ENCODE measurements at places on chromosomes 1 and 21.

DNA sequence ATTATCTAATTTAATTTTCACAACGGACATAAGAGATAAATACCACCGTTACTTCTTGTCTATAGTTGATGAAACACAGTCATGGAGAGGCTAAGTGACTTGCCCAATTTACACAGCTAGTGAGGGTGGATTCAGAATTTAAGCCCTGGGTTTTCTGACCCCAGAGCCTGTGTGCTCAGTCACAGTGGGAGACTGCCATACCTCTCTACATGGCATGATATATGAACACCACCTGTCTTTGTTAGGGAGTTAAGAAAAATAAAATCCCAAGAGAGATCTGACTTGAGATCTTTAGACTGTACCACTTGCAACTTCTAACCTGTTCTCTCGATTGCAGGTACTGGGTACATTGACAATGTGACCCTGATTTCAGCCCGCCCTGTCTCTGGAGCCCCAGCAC lies 40.3 kb downstream of the LAMC2 start:
- DNase-seq: peak; percentile 30

DNA sequence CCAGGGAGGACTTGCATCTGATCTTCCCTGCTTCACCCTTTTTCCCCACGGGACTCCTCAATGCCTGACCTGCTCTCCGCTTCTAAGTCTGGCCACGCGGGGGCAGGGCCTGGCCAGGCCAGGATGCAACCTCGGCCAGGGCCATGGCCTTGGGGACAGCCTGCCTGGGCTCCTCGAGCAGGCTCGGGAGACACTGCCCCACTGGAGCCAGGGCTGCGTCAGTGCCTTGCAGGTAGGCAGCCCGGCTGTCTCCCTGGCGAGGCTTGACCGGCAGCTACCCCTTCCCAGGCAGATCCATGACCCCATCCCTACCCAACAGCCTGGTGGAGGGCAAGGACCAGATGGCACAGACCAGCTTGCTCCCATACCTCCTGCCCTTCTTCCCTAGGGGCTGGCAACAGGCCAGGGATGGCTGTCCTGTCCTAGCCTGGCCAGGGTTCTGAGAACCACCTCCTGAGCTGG lies 2.7 kb upstream of the PRDM16 start:
- no peak for DNase-seq

DNA sequence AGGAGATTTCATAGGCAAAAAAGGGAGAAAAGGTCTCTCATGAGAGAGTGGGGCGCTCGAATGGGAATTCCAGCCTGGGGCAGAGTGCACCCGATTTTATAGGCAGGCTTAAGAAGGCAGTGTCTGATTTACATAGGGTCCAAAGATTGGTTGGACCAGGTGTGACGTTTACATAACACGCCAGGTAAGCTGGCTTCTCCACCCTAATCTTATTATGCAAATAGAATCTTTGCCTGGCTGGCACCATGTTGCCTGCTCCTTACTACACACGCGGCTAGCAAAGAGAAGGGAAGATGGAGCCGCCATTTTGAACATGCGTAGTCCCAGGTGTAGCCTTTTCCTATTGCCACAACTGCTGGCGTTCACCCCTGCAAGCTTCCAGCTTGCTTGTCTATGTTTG lies 103.7 kb downstream of the SLC16A1 start:
- no peak for DNase-seq

- DNase-seq: no peak
These were observed 37.4 kb downstream of the FCER1A start for GRCh38 chr1:159339536-159339935.

DNA sequence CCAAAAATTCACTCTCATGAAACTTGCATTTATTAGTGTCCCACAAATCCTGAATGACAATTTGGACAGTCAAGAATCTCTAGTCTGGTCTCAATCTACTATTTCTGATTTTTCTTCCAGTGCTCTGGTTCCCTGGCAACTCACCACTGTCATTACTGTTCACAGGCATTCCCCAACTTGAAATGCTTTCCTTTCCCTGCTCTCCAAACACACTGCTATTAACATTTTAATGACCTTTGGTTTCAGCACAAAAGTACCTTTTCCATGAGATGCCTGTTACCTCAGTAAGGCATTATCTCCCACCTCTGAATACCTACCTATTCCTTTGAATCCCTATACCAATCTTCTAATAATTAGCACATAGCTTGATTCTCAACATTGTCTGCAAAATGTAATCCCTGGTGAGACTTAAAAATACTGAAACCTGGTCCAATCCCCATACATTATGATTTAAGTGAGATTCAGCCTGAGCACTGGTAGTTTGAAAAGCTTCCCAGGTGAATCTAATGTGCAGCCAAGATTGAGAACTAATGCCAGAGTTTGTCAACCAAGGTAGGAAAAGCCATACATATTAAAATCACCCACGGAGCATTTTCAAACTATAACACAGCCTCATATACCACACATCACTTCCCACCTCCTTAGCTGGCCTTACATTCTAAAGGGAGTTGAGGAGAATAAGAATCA lies 11.7 kb upstream of the ANGPTL3 start:
- DNase-seq: no peak

DNA sequence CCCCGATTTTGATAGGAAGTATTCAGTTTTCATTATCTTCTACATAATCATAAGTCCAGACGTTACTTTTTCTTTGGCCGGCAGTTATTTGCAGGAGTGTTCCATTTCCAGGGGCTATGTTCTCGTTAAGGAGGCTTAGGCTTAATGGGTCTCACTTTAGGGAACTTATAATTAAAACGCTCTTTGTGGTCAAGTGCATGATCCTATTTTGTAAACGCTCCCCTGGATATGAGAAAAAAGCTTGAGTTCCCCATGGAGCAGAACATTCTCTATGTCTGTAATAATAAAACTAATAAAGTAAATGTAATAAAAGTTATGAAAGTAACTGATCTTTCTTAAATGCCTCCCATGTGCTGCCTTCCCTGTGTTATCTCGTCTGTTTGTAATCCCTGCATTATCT lies 48.7 kb upstream of the GPR153 start:
- no peak for DNase-seq

DNA sequence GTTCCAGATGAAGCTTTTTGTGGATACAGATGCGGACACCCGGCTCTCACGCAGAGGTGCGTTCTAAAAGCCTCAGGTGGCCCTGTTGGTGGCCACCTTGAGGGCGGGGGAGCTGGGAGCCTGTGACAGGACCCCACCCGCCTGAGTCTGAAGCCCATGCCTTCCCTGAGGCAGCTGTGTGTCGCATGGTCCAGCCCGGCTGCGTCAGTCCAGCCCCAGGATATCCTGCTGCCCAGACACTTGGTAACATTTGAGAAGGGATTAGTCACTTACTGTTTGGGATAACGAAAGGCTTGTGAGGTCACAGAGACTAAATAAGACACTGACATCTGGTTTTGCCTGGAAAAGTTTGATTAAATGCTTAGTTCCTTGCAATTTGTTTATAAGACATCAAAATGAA lies 68.9 kb downstream of the UCK2 start:
- no peak for DNase-seq

DNA sequence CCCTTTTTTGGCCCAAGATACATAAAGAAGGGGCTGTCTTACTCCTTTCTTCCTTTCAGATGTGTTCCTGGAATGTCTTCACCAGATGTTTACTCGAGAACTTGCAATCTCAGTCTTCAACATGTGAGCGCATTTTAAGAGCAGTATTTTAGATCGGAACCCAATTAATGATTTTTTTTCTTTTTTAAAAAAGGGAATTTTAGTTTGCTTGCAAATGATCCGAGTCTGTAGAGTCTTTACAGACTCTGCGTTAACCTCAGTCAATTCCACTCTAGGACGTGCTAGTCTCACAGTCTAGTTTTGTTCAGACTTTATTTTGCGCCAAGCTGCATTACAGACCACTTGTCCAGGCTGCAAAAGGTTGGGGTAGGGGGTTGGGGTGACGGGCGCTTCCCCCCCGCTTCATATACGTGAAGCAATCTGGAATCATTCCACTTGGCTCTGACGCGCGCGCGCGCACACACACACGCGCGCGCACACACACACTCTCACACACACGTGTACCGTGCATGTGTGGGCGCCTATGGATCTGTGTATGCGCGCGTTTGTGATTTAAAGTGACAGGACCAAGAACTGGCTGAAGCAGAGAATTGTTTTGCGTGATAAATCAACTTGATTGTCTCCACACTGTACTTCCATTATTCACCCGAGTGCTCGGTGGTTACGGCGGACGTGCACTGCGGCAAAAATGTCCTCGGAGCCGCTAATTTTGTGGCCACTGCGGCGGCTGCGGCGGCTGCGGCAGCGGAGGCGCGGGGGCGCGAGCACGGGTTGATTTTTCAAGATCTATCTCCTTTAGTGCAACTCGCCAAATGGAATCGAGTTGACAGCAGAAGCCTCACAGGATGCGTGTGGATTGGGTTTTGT lies 25.6 kb upstream of the NFIA start:
- DNase-seq: no peak

GRCh38 chr1:161998811-161999210 lies 24.9 kb downstream of the OLFML2B start:
- no peak for DNase-seq

DNA sequence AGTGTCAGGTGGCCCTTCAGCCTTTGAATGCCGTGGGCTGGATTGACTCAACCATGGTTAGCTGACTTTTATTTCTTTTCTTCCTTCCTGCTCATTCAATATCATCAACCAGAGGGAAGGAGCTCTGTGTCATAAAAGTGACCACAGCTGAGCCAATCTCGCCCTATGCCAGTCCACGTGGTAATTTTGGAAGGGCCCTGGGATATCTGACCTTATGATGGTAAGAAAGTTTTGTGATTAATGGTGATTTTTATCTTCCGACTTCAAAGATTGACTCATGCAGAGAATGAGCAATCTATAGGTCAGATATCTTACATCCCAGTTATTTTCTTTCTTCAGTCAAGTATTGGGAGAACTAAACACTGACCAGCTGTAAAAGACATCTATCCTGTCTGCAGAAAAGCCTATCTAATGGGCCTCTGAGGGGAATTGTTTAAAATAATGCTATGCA lies 170.3 kb downstream of the ZC3H11B start:
- no peak for DNase-seq

- DNase-seq: no peak
These were observed 103.9 kb upstream of the IRF2BP2 start for GRCh38 chr1:234713859-234714258.

- DNase-seq: no peak
These were observed 15.9 kb downstream of the PEA15 start for GRCh38 chr1:160221089-160221488.

- DNase-seq: peak; percentile 92
These were observed 5.5 kb upstream of the FOXD2 start for GRCh38 chr1:47432071-47433036.

DNA sequence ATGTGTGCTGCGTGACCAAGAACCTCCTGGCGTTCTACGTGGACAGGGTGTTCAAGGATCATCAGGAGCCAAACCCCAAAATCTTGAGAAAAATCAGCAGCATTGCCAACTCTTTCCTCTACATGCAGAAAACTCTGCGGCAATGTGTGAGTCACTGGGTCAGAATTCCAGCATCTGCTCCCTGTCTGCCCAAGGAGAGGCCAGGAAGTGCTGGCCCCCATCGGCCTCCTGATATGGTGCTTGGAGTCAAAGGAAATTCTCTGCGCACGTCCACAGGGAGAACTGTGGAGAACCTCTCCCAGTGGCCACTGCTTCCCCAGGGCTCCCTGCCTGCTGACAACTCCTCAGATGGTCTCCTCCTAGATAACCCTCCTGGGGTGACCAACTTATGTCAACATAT lies 25.6 kb upstream of the IL20 start:
- no peak for DNase-seq

- no peak for DNase-seq
These were observed 17.1 kb upstream of the ADGRB2 start for GRCh38 chr1:31781138-31781755.

- no peak for DNase-seq
These were observed 12.3 kb upstream of the MAP10 start for GRCh38 chr1:232792949-232793348.

DNA sequence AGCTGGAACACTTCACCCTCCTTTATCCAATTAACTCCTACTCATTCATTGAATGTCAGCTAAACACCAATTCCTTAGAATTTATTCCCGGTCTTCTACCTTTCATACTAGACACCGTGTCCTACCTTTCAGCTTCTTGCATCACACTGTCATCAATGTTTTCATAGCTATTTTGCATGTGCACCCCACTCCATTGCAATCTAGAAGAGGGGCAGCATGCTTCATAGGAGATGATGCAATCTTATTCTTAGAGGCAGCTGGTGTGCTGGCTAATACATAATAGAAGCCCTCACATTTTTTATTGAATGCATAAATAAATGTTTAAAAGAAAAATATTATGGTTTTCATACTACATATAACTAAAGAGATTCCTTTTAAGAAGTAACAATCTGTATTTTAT lies 123.6 kb downstream of the DSCAM start:
- no peak for DNase-seq

- no peak for DNase-seq
These were observed 17.8 kb upstream of the ARHGEF2 start for GRCh38 chr1:155996166-155996565.

DNA sequence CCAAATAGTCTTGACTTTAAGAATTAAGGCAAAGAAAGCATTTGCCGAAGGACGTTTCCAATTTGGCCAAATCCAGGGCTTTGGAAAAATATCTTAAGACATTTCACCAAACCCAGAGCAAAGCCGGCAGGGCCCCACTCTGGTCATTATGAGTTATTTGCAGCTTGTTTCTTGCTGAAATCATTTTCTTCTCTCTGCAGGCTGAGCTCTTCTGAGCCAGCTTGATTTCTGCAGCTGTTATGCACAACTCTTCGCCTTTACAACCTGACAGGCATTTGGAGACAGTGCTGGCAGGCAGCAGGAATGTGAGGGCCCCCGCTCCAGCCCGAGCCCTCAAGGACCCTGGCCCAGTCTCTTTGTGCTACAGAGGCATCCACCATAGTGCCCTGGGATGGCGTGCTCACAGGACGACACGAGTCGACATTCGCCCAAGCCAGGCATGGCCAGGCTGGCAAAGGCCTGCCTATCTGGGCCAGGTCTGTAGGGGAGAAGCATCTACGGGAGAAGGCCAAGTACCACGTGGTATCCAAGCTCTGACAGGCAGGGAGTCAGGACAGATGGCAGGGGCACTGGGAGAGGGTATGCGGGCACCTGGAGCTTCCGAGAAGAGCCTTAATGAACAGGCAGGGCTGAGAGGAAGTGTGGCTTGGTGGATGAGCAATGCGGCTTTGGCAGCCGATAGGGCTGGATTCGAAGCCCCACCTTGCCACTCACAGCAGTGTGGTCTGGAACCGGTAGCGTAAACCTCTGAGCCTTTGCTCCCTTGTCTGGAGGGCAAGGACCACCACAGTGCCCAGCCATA lies 32.3 kb downstream of the SYF2 start:
- DNase-seq: no peak

GRCh38 chr1:246293366-246294121 lies 213.5 kb downstream of the SMYD3 start:
- no peak for DNase-seq
